KBM-7 (cell line): ENCODE measurements at places on chromosomes 4 and X.
A peak's percentile ranks its signal among the peaks of the same experiment; 100 is the strongest.

DNA sequence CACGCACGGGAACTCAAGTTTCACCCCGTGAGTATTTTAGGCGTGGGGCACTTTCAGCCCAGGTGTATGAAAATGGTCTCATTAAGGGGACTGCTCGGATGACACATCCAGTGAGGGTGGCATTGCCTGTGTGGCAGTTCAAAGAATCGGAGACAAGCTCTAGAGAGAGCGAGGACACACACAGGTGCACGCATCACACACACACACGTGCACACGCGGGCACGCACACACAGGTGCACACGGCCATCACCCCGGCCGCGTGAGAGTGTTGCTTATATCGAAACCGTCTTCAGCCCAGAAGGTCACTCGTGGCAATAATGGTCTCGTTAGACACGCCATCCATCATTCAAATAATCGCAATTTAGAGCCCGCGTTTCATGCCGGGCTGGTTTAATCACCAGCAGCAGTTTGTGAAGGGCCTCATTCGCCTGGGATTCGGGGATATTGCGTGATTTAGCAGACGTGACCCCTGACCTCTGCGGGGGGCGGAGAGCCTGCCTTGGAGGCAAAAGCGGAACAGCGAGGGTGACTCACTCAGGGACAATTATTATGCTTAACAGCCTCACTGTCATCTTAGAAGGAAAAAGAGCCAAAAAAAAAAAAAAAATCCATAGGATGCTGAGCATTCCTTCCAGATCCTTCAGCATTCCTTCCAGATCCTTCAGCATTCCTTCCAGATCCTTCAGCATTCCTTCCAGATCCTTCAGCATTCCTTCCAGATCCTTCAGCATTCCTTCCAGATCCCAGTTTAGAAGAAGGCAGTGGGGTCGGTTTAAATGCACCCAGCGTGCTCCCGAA is 89.4 kb upstream of the PPP2R3B start:
- DNase-seq = peak; percentile 28

- DNase-seq = no peak
Observed at GRCh38 chr4:168240821-168241220, 77.7 kb downstream of the DDX60 start.

DNA sequence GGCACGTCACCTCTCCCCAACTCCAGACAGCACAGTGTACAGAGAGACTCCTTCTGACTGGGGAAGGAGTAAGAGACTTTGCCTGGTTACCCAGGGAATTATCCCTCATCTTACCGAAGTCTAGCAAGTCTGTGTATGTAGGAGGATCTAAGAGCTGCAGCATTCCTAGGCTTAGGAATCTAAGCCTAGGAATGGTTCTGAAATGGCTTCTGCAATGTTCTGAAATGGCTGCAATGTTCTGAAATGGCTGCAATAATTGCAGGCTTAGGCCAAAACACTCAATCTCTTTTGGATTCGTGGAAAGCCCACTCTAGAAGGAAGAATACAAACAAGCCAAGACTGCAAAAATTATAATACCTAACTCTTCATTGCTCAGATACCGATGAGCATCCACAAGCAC is 106.4 kb downstream of the SCLT1 start:
- no peak for DNase-seq

DNA sequence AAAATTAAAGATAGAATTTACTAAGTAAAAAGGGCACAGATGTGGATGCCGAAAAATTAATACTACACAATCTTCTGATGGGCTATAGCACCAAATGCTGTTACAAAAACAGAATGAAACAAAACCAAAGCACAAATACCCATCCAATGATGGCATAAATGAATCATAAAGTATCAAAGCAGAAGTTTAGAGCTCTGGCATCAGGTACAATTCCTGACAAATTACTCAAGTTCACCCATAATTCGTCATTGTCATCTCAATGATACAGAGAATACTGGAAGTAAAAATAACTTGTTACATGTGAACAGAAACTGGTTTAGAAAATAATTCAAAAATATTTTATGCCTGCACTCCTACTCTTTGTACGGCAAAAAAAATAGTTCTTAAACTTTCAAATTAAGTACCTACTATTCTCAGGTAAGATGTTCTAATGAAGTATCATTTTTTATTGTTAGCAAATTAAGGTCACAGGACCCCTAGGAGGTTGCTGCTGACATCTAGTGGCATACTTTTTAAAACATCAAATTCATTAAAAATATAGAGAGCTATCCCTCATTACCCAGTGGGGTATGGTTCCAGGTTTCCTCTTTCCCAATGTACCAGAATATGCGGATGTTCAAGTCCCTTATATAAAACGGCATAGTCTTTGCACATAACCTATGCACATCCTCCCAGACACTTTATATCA is 126.1 kb downstream of the INPP4B start:
- peak; percentile 64 for DNase-seq

DNA sequence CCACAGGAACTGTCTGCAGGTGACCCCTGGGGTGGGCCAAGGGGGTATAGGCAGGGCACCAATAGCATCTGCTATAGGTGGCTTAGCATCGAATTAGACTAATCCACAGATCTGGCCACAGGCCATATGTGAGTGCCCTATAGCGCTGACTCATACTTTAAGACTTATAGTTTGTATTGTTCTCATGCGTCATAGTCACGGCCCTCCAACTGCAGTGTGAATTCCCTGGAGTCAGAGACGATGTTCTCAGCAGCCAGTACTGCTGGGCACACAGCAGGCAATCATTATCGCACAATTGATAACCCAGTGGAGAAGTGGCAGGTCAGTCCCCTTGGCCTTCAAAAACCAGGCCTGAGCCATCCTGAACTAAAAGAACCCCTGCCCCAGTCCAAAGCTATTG is 58.1 kb downstream of the ADGRG2 start:
- no peak for DNase-seq

GRCh38 chr4:159048166-159048886 is 54.6 kb upstream of the RAPGEF2 start:
- DNase-seq = no peak

DNA sequence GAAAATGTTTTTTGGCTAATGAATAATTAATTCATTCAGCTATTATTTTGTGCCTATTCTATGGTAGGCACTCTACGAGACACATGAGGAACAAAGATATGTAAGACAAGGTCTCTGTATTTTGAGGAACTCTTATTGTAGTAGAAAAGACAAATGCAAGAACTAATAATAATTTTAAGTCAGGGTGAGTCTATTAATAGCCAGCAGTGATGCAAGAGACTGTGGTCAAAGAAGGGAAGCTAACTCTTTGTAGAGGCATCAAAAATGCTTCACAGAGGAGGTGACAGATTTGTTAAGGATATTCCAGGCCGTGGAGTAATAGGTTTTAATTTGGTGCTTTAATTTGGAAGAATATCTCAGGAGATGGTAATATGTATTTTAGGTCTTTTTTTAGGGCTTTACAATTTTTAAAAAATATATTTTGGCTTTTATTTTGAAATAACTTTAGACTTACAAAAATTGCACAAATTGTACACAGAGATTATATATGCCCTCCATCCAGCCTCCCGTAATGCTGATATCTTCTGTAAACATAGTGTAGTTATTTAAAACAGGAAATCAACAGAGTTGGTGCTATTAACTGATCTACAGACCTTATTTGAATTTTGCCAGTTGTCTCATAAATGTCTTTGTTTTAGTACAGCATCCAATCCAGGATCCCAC is 48.1 kb downstream of the DCLK2 start:
- peak; percentile 7 for DNase-seq

DNA sequence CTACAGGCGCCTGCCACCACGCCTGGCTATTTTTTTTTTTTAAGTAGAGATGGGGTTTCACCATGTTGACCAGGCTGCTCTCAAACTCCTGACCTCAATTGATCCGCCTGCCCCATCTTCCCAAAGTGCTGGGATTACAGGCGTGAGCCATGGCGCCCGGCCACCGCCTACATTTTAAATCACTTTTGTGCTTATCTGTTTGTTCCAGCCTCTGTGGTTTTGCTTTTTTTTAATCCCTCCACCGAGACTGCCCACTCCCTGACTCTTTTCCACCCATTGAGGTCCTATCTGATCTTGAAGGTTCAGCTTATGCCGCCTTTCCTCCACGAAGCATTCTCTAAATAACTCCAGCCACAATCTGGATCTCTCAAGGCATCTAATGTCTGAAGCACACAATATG is 73.5 kb downstream of the CHRDL1 start:
- DNase-seq = no peak

GRCh38 chr4:69702201-69702600 is 49.2 kb upstream of the UGT2A1 start:
- no peak for DNase-seq

DNA sequence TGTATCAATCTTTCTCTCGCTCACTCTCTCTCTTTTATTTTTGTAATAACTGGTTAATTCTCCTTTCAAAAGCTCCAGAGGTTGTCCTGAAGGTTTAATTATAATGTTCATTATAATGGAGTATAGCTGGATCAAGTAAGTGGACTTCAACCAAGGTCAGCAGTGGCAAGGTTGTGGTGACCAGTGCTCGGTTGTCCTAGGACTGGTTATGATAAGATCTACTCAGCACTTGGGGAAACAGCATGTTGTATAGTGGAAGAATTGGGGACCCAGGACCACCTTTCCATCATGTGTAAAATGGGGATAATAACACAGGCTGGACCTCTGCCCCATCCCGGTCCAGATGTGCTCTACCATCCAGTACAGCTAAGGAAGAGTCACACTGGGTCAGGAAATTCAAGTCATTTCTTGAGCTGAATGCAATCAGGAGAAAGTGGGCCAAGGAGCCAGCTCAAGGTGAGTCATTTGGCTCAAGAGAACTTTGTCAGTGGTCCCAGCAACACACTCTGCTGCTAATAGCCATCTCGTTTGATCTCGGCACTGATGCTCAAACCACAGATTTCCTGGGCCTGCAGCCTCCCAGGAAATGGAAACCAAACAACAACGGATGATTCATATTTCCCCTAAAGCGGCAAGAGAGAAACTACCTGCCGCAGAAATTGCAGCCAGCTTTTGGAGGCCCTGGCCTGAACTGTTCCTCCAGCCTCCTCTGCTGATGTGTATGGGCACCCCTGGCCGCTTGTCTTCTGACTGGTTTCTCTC is 123.6 kb upstream of the RBPJ start:
- no peak for DNase-seq

- DNase-seq = no peak
Observed at GRCh38 chrX:150565551-150565950, 2.9 kb upstream of the MTM1 start.

DNA sequence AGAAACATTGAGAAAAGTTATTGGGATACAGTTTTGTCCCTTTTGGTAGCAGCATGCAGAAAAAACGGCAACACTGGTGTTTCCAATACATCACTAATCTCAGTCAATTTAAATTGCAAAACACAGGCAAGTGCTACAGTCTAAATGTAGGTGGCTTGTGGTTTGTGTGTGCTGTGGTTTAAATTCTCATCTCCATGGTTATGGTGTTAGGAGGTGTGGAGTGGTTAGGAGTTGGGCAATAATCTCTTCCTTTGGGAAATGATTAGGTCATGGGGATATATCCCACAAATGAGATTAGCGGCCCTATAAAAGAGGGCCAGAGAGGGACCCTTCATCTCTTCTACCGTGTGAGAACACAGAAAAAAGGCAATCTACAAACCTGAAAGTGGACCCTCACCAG is 1344.3 kb downstream of the ADGRL3 start:
- DNase-seq = peak; percentile 4

DNA sequence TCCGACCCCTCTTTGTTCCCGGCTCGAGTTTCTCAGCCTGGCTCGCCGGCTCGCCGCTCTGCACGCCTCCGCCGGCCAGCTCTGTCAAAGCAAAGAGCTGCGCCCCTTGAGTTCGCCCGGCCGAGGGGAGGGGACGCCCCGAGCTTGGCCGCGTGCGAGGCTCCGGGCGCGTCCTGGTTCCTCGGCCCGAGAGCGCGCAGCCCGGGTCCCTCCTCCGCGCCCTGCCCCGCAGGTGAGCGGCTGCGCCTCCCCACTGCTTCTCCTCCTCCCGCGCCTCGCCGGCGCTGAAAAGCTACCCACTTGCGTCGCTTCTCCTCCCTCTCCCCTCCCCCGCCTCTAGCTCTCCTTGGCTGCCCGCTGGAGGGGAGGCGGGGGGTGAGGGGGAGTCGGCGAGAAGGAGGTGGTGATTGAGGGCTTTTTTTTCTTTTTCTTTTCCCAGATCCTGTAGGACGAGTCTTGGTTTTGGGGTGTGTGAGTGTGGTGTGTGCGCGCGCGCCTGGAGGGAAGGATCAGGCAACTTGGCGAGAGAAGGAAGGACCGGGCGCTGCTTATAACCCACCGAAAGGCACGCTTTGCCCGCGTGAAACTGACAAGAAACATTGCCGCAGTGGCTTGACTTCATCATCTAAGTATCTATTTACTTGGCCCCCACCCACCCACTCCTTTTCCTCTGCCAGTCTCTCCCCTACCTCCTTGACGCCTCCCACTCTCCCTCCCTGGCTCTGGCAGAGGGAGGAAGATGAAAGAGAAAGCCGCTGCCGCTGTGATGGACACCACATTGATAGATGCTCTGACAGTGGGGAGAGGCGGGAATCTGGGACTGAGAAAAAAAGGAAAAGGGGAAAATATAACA is at the start of gene LEF1:
LEF1 (minus strand) TSS at position 262 of the 853 bp plus-strand sequence. CDS start 1,165 bp downstream, outside the sequence.
- peak; percentile 42 for DNase-seq

DNA sequence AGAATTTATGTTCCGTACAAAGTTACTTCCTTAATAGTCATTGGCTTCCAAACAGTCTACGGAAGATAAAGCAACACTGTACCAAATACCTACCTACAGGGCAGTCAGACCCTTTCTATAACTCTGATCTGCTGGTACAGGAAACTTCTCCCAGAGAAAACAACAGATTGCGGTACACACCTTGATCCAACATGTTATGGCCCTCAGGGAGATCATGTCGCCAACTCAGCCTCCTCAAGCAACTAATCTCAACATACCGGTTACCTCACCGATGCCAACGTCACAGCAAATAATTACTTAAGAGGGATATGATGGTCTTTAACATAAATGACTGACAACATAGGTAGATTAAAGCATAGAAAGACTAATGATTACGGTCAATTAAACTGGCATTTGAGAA is 70.4 kb downstream of the RFC1 start:
- DNase-seq = no peak

GRCh38 chr4:133493241-133493640 is 344.1 kb downstream of the PCDH10 start:
- DNase-seq = no peak

DNA sequence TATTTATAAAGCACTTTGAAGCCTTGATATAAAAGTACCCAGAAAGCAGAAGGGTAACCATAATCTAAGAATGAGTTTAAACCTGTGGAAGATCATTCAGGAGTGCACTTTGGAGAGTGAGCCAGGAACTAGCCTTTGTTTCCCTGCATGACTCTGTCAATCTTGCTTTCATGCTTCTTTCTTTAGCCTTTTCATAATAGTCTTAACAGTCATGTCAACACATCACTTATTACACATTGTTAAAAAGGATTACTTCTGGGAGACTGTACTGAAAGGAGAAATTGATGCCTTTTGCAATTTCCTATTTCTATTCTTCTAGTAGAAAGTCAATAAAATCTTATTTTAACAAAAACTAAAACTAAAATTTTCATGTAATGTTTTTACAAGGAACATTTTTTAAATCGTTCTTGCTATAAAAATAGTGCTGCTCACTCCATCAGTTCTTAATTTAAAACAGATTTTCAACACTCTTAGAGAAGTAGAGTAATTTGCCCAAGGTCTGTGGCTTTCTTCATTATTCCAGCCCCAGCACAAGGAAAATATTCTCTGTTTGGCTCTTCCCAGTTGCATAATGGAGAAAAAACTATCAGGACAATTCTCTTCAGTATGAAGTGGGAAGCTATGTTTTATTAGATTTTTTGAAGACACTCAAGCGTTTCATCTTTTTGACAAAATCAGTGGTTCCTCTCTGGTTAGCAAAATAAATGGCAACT is 35.4 kb upstream of the SPP1 start:
- DNase-seq = no peak
